ENCODE measurements at places on chromosomes 6 and 20. TPM values are rescaled to one million over a fixed set of nuclear protein-coding genes. Genes with fewer than 3 reads are reported as not detected.

GRCh38 chr20:24651171-24651975 is 181.9 kb downstream of the SYNDIG1 start:
- no peaks in the 10 kb centered on the region for H3K4me1 ChIP-seq
- no peak overlapping the region for H3K27ac ChIP-seq
- DNase-seq = no peak
- no peaks in the 10 kb centered on the region for H3K36me3 ChIP-seq

- no peaks in the 10 kb centered on the region for H3K36me3 ChIP-seq
- peaks cover 90% of the 10 kb centered on the region for H3K27me3 ChIP-seq
- peaks cover 2% of the 10 kb centered on the region for H3K4me1 ChIP-seq
- DNase-seq = no peak
- no peak overlapping the region for H3K4me3 ChIP-seq
- H3K27ac ChIP-seq = no peak overlapping the region
These were observed 77.7 kb downstream of the ANKRD60 start for GRCh38 chr20:58150772-58151171.

The OR2H2 gene
- total RNA-seq = not detected

GRCh38 chr20:40727960-40728359 is 38.9 kb upstream of the MAFB start:
- DNase-seq = no peak
- peaks cover 30% of the 10 kb centered on the region for H3K27me3 ChIP-seq
- H3K4me3 ChIP-seq = no peak overlapping the region
- H3K27ac ChIP-seq = no peak overlapping the region

GRCh38 chr6:44064948-44065272 is 62.3 kb downstream of the MRPL14 start:
- H3K4me1 ChIP-seq = peaks cover 13% of the 10 kb centered on the region
- DNase-seq = no peak
- no peaks in the 10 kb centered on the region for H3K36me3 ChIP-seq

DNA sequence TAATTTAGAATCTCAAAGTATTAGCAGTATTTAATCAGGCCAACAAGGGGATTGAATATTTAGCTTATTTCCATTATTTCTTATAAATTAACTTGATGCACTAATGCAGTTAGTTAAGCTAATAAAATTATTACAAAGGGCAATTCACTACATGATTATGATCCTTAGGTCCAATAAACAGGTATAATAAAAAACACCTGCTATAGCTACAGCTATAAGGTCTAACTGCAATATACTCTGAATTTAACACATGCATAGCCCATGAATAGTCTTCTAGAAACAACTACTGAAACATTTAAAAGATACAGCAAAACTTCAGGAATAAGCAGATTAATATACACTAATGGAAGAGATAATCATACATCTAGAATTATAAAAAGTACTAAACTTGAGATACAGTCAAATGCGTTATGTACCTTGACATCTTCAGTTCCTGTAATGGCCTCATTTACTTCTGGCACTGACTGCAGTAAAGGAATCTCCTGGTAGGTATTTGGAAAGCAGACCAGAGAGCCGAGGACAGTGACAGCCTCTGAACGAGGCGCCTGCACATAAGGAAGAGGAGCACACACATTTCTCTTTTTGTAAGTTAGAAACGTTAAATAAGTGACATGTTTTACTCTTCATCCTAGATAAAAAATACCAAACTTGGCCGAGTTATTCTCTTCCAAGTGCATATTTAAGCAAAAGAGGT is 168.5 kb downstream of the INSM1 start:
- no peak for DNase-seq
- H3K4me3 ChIP-seq = no peak overlapping the region
- no peaks in the 10 kb centered on the region for H3K27me3 ChIP-seq
- no peaks in the 10 kb centered on the region for H3K36me3 ChIP-seq
- H3K4me1 ChIP-seq = no peaks in the 10 kb centered on the region

The CASS4 gene
- total RNA-seq = 0.67 TPM

DNA sequence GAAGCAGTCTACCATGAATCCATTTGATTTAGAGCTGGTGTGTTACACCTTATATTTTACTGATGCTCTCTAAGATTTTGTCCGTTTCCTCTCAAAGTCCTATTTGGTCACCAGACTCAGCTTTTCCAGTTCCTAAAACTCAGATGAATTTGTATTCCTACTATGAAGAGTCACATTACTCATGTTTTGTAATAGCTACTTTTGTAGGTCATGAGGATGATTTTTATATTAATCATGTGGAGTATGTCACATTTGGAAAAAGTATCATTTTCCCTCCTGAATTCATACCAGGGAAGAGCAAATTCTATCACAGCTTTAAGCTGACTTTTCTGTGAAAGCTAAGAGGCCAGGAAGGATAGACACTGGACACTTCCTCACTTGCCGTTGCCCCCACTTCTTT is 140.6 kb upstream of the SCGN start:
- peaks cover 2% of the 10 kb centered on the region for H3K36me3 ChIP-seq
- peaks cover 5% of the 10 kb centered on the region for H3K4me1 ChIP-seq
- H3K27ac ChIP-seq = no peak overlapping the region
- DNase-seq = no peak
- H3K27me3 ChIP-seq = no peaks in the 10 kb centered on the region

The ZC3H12D gene
- 0.72 TPM for total RNA-seq

GRCh38 chr20:25271486-25272222 is 23.8 kb downstream of the PYGB start:
- no peaks in the 10 kb centered on the region for H3K4me1 ChIP-seq
- DNase-seq = no peak
- no peak overlapping the region for H3K27ac ChIP-seq
- H3K27me3 ChIP-seq = no peaks in the 10 kb centered on the region

The BPIFA1 gene
- total RNA-seq = not detected

DNA sequence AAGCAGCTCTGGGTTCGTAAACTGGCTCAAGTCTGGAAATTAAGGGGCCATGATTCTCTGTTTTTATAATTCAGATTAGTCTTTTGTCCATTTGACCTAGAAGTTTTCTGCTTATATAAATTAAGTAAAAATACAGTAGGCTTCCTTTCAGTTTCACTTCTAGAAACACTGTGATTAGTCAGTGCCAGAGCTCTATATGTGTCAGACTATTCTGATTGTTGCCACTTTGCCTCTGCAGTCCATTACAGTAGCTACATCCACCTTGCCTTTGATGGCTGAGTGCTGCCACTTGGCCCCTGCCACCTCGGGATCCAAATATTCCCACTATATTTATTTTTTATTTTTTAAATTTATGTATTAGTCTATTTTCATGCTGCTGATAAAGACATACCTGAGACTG is 7.9 kb downstream of the ZC2HC1B start:
- H3K36me3 ChIP-seq = peaks cover 21% of the 10 kb centered on the region
- no peak overlapping the region for H3K4me3 ChIP-seq
- no peaks in the 10 kb centered on the region for H3K27me3 ChIP-seq
- H3K27ac ChIP-seq = no peak overlapping the region

The CD109 gene
- total RNA-seq = 3.7 TPM

The BMP7 gene
- total RNA-seq = 22.2 TPM

The CDC5L gene
- 25.7 TPM for total RNA-seq

- H3K27ac ChIP-seq = no peak overlapping the region
- no peak overlapping the region for H3K4me3 ChIP-seq
- peaks cover 26% of the 10 kb centered on the region for H3K36me3 ChIP-seq
- H3K27me3 ChIP-seq = no peaks in the 10 kb centered on the region
These were observed 19.6 kb downstream of the STX16 start for GRCh38 chr20:58670659-58671058.

The LAMA4 gene
- 49.4 TPM for total RNA-seq

The GPR6 gene
- total RNA-seq = not detected

GRCh38 chr6:132526461-132526860 is 11.6 kb upstream of the TAAR9 start:
- no peak overlapping the region for H3K4me3 ChIP-seq
- H3K4me1 ChIP-seq = peaks cover 2% of the 10 kb centered on the region
- no peaks in the 10 kb centered on the region for H3K36me3 ChIP-seq
- DNase-seq = no peak

GRCh38 chr6:129641344-129641743 is 68.6 kb downstream of the ARHGAP18 start:
- peaks cover 65% of the 10 kb centered on the region for H3K4me1 ChIP-seq
- H3K27me3 ChIP-seq = no peaks in the 10 kb centered on the region
- H3K4me3 ChIP-seq = no peak overlapping the region
- H3K27ac ChIP-seq = peak overlapping the region; percentile 66
- DNase-seq = no peak

GRCh38 chr6:94636780-94637385 is 940.5 kb upstream of the MANEA start:
- H3K36me3 ChIP-seq = no peaks in the 10 kb centered on the region
- H3K27me3 ChIP-seq = no peaks in the 10 kb centered on the region
- H3K4me1 ChIP-seq = peaks cover 8% of the 10 kb centered on the region
- H3K4me3 ChIP-seq = no peak overlapping the region

DNA sequence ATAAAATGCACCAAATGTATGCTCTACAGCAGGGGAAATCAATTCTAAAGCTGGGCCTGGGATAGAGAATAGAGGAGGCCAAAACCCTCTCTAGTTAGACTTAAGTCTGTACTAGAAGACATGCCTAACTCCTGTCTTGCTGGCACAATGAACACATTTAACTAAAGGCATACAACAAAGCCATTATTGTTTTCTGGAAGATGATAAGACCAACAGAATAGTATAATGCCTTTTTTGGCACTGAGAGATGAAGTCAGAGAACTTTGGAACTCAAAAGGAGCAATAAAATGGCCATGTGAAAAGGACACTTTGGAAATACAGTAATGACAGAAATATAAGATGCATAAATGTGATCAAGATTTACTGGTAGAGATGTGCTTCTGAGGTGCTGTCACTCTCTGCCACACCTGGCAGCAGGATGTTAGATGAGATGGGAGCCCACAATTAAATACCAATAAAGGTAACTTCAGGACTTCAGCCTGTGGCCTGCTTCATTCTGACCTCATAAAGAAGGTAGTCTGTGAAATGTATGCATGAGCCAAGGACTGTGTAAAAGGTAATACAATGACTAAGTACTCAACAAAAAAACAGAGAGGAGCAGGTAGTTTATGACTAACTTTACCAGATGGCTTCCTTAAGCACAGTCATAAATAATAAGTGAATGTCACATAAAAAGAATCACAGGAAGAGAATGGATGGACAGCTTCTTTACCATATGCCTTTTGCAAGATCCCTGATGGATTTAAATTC is 333.4 kb downstream of the BCKDHB start:
- H3K36me3 ChIP-seq = no peaks in the 10 kb centered on the region
- no peak overlapping the region for H3K27ac ChIP-seq
- no peak overlapping the region for H3K4me3 ChIP-seq
- H3K4me1 ChIP-seq = peaks cover 16% of the 10 kb centered on the region
- DNase-seq = no peak

The DHX16 gene
- total RNA-seq = 25.2 TPM

DNA sequence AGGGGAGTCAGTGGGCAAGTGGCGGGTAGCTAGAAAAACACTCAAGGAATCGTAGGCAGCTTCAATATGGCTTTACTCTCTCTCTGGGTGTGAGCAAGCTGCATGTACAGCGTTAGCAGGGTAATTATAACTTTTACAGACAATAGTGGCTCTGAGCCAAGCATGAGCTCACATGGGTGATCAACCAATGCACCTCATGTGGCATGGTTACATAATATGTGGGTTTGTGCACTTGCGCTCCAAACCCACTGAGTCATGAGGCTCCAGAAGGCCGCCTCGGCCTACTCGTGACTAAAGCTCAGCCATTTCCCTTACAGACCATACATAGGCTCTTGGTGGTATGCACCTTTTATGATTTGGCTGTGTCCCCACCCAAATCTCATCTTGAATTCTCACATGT is 78.4 kb upstream of the FBXL4 start:
- H3K4me1 ChIP-seq = no peaks in the 10 kb centered on the region
- H3K27me3 ChIP-seq = peaks cover 3% of the 10 kb centered on the region
- no peak overlapping the region for H3K27ac ChIP-seq
- no peak for DNase-seq

The RSPH9 gene
- 0.88 TPM for total RNA-seq

DNA sequence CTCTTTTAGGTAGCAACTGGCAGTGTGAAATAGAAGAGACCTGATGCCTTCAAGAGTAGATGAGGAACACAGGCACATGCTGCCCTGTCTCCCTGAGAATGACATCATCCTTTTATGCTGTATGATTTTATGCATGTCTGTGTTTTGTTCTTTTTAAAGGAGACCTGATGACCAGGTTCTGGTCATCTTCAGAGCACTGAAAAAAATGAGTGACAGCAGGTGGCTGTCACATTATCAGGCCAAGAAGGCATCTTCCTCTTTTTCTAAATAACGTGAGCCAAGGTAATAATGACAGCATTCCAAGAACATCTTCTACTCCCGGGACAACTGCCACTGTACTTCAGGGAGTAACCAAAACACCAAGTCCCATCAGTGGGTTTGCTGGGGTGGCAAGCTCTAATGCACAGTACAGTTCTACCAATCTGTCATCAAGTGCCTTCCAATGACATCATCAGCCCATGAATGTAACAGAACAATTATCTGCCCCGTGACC is 28.9 kb downstream of the CNKSR3 start:
- no peak overlapping the region for H3K27ac ChIP-seq
- H3K27me3 ChIP-seq = no peaks in the 10 kb centered on the region
- no peak for DNase-seq
- no peaks in the 10 kb centered on the region for H3K36me3 ChIP-seq

DNA sequence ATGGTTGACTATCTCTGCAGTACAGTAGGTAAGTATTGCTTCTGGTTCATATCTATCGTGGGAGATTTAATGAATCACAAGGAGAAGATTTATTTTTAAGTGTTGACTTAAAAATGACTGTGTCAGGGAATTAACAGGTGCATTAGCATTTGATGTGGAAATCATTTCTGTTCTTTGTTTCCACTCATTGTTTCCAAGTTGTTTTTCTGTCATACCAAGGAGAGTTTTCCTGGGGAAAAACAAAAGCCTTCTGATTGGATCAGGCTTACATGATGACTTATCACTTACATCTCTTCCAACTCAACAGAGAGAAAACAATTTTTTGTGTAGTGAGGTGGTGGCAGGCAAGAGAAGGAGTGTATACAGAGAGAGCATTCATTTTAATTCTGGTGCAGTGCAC is 686.4 kb downstream of the HTR1B start:
- no peak overlapping the region for H3K4me3 ChIP-seq
- peaks cover 4% of the 10 kb centered on the region for H3K4me1 ChIP-seq
- H3K36me3 ChIP-seq = no peaks in the 10 kb centered on the region

DNA sequence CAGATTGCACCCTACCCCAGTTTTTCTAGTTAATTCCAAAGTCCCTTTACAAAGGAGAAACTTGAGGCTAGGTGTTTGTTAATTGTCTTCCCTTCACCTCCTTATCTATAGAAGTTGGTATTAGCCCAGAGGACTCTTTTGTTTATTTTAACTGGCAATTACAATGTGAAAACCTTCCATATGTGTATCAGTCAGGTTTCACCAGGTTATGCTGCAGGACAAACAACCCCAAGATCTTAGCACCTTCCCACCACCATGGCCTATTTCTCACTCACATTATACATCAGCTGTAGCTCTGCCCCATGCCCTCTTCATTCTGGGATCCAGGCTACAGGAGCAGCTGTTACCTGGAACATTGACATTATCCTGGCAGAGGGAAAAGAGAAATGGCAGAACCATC is 31.1 kb downstream of the SNHG17 start:
- H3K27me3 ChIP-seq = no peaks in the 10 kb centered on the region
- no peak overlapping the region for H3K4me3 ChIP-seq
- no peak for DNase-seq
- no peak overlapping the region for H3K27ac ChIP-seq
- peaks cover 22% of the 10 kb centered on the region for H3K36me3 ChIP-seq
- no peaks in the 10 kb centered on the region for H3K4me1 ChIP-seq

The MYBL2 gene
- total RNA-seq = 24.3 TPM

The MAFB gene
- 10.8 TPM for total RNA-seq

- peak; percentile 70 for DNase-seq
- H3K27me3 ChIP-seq = no peaks in the 10 kb centered on the region
- peaks cover 30% of the 10 kb centered on the region for H3K4me1 ChIP-seq
- no peak overlapping the region for H3K4me3 ChIP-seq
- peak overlapping the region; percentile 80 for H3K27ac ChIP-seq
These were observed 639.6 kb downstream of the EPHA7 start for GRCh38 chr6:92779746-92780145.

Data from mesothelial cell of epicardium (in vitro differentiated cells).